ENCODE measurements at places on chromosomes 5 and 9. TPM values are rescaled to one million over a fixed set of nuclear protein-coding genes. Genes with fewer than 3 reads are reported as not detected.

GRCh38 chr9:79357616-79358015, 214.1 kb upstream of the TLE4 start:
- no peak overlapping the region for H3K4me3 ChIP-seq
- H3K27me3 ChIP-seq: peaks cover 30% of the 10 kb centered on the region
- DNase-seq: no peak

- H3K4me3 ChIP-seq: no peak overlapping the region
- no peak for DNase-seq
Measured at GRCh38 chr5:155529362-155529761, 515.8 kb downstream of the KIF4B start.

GRCh38 chr5:179368126-179368805, 23.0 kb upstream of the ADAMTS2 start:
- peaks cover 97% of the 10 kb centered on the region for H3K27me3 ChIP-seq
- no peak overlapping the region for H3K4me3 ChIP-seq
- H3K36me3 ChIP-seq: no peaks in the 10 kb centered on the region

DNA sequence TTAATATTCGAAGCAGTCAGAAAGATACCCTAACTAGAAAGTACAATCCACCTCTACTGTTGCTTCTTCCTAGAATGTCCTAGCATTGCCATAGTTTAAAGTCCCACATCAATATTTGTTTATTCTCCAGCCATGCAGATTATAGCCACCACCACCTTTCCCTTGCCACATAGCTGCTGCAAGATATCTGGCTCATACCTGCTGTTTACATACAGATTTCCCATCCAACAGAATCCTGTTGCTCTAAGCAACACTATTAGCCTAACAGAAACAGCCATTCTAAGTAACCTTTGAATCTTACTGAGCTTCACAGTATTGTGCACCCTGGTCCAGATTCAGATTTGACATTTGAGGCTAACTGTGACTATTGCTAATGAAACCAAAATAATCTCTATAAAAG, 45.6 kb downstream of the GNAQ start:
- H3K4me3 ChIP-seq: no peak overlapping the region
- no peak overlapping the region for H3K27ac ChIP-seq
- DNase-seq: no peak
- peaks cover 14% of the 10 kb centered on the region for H3K4me1 ChIP-seq
- H3K27me3 ChIP-seq: no peaks in the 10 kb centered on the region

- no peaks in the 10 kb centered on the region for H3K27me3 ChIP-seq
- H3K4me1 ChIP-seq: peaks cover 7% of the 10 kb centered on the region
- H3K36me3 ChIP-seq: no peaks in the 10 kb centered on the region
- H3K4me3 ChIP-seq: no peak overlapping the region
- no peak for DNase-seq
Measured at GRCh38 chr9:16345902-16346301, 524.6 kb downstream of the BNC2 start.

GRCh38 chr5:90557871-90558270, 726 bp upstream of the ADGRV1 start:
- DNase-seq: no peak
- H3K27me3 ChIP-seq: peaks cover 50% of the 10 kb centered on the region
- 0 out of 2 replicates have a peak, but pooled peaks cover 4% of the 10 kb centered on the region for H3K4me1 ChIP-seq
- H3K27ac ChIP-seq: no peak overlapping the region
- no peaks in the 10 kb centered on the region for H3K36me3 ChIP-seq
- H3K4me3 ChIP-seq: peak overlapping the region; percentile 54

DNA sequence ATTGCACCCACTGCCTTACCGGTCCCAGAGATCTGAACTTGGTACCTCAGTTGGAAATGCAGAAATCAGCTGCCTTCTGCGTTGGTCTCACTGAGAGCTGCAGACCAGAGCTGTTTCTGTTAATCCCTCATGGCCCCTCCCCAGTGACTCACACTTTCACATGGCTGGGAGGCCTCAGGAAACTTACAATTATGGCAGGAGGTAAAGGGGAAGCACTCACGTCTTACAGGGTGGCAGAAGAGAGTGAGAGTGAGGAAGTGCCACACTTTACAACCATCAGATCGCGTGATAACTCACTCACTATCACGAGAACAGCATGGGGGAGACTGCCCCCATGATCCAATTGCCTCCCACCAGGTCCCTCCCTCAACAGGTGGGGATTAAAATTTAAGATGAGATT, 648.5 kb downstream of the MTRR start:
- H3K36me3 ChIP-seq: no peaks in the 10 kb centered on the region
- DNase-seq: no peak
- H3K27ac ChIP-seq: no peak overlapping the region
- no peak overlapping the region for H3K4me3 ChIP-seq

- H3K4me1 ChIP-seq: no peaks in the 10 kb centered on the region
- H3K27me3 ChIP-seq: 0 out of 2 replicates have a peak, but pooled peaks cover 5% of the 10 kb centered on the region
- no peak for DNase-seq
- no peak overlapping the region for H3K27ac ChIP-seq
- H3K36me3 ChIP-seq: no peaks in the 10 kb centered on the region
- H3K4me3 ChIP-seq: no peak overlapping the region
Measured at GRCh38 chr9:79387101-79387835, 184.5 kb upstream of the TLE4 start.

DNA sequence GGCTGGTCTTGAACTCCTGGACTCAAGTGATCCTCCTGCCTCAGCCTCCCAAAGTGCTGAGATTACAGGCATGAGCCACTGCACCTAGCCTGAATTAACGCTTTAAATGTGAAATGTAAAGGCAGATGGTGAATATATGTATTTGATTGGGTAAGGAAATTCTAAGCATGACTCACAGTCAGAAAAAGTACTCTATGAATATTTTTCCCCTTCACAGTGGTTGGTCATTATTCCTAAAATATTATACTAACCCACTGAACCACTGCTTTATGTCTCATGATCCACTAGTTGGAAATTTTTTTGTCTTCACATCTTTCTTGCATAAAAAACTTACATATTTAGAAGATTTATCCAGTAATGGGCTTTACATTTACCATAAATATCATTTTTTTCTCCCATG, 14.5 kb upstream of the TENT4A start:
- no peak for DNase-seq
- no peak overlapping the region for H3K27ac ChIP-seq
- H3K27me3 ChIP-seq: no peaks in the 10 kb centered on the region
- peaks cover 9% of the 10 kb centered on the region for H3K4me1 ChIP-seq

DNA sequence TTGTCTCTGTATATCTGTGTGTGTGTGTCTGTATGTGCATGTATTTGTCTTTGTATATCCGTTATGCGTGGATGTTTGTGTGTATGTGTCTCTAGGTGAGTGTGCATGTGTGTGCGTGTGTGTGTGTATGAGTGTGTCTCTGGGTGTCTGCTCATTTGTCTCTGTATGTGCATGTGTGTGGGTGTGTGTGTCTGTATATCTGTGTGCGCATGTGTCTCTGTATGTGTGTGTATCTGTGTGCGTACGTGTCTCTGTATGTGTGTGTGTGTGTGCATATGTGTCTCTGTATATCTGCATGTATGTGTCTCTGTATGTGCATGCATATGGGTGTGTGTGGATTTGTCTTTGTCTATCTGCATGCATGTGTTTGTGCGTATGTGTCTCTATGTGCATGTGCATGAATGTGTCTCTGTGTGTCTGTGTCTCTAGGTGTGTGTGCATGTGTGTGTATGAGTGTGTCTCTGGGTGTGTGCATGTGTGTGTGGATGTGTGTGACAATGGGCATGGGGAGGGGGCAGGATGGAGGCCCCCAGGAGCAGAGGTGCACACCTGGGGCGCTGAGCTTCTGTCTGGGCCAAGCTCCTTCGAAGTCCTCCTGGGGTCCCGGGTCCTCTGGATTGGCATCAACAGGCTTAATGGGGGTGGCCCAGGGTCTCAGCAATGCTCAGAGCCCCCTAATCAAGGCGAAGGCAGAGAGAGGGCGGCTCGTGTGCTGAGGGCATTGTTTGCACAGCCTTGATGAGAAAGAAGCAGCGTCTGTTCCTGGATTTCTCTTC, 373.4 kb upstream of the IRX4 start:
- peaks cover 98% of the 10 kb centered on the region for H3K27me3 ChIP-seq
- H3K27ac ChIP-seq: no peak overlapping the region
- no peak for DNase-seq
- H3K36me3 ChIP-seq: no peaks in the 10 kb centered on the region
- no peak overlapping the region for H3K4me3 ChIP-seq
- H3K4me1 ChIP-seq: no peaks in the 10 kb centered on the region

DNA sequence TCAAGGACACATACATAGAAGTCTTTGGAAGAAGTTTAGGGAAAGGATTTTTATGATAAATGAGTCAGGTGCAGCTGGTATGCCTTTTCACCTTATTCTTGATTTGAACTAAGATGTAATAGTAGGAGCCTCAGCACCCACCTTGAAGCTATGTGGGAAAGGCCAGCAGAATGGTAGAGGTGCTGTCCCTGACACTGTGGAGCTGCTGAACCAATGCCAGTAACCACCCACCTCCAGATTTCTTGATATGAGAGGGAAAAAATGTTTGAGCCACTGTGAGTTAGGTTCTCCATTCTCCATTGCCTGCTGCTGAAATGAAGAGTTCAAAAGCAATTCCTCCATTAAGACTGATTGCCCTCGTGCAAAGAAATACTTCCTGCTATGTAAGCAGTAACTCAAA, 12.2 kb upstream of the HMGCR start:
- H3K27ac ChIP-seq: no peak overlapping the region
- no peaks in the 10 kb centered on the region for H3K27me3 ChIP-seq
- no peak overlapping the region for H3K4me3 ChIP-seq
- no peaks in the 10 kb centered on the region for H3K36me3 ChIP-seq
- no peak for DNase-seq

DNA sequence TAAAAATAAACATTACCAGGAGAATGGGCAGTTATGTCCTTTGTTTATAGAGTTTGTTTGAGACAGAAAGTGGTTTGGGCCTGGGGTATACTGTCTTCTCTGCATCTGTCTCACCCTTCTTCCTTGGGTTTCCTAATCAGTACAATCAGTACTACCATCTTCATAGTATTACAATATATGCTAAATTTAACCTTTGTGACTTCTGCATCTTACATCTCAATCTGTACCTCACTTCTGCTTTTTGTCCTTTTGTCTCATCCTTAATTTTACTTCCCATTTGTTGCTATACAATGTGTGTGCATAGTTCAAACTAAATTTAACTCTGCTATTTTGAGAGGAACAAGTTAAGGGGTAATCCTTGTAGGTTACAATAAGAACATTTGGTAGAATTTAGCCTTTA, 19.6 kb downstream of the FBXO38 start:
- H3K36me3 ChIP-seq: peaks cover 66% of the 10 kb centered on the region
- H3K27me3 ChIP-seq: no peaks in the 10 kb centered on the region
- H3K4me1 ChIP-seq: peaks cover 15% of the 10 kb centered on the region
- H3K27ac ChIP-seq: no peak overlapping the region

DNA sequence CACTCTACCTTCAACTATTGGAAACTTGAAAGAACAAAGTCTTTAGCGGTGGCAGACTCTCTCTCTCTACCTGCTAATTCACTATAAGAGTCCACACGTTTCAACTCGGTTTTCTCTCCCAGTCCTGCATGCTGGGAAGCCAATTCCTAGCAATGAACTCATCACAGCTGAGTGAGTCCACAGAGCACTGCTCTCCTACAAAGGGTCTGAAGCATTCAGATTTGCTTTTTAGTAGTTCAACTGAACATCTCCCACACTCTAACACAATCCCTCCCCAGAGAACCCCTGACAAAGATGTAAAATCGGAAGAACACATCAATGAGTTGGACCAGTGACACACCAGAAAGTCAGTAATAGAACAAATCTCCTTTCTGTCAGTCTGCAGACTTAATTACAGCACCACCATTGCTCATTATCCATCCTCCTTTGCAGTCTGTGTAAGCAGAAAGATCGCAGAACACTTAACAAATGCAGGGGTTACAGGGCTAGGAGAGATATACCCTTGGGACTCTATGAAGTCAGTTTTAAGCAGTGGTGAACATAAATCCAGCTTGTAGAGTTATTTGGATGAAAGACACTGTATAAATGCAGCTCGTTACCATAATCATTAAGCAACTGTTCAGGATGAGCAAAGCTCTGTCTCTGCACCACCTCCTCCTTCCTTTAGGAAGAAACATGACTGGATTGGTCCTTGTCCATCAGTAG, 353.4 kb upstream of the GRIA1 start:
- H3K27me3 ChIP-seq: no peaks in the 10 kb centered on the region
- H3K27ac ChIP-seq: no peak overlapping the region
- no peak overlapping the region for H3K4me3 ChIP-seq
- no peaks in the 10 kb centered on the region for H3K4me1 ChIP-seq
- no peaks in the 10 kb centered on the region for H3K36me3 ChIP-seq

DNA sequence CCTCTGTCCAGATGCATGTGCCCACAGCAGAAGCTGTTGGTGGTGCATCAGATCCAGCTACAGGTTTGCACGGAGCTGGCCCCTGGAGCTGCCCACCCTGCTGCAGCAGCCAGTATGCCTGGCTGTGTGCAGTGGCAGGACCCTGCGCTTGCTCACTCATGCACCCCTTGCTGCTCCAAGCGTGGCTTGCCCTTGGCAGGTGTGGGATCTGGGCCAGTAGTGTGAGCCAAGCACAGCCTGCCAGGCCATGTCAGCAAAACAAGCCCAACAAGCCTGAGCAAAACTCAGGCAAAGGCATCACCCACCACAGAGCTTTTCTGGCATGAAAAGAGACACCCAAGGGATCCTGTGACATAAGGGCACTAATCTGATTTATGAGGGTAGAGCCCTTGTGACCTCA, 18.3 kb upstream of the ECPAS start:
- DNase-seq: no peak
- no peaks in the 10 kb centered on the region for H3K36me3 ChIP-seq
- no peaks in the 10 kb centered on the region for H3K4me1 ChIP-seq
- no peak overlapping the region for H3K4me3 ChIP-seq
- no peaks in the 10 kb centered on the region for H3K27me3 ChIP-seq
- H3K27ac ChIP-seq: no peak overlapping the region

GRCh38 chr5:69268899-69269298, 34.2 kb downstream of the CDK7 start:
- no peaks in the 10 kb centered on the region for H3K27me3 ChIP-seq
- no peak overlapping the region for H3K4me3 ChIP-seq
- H3K4me1 ChIP-seq: no peaks in the 10 kb centered on the region
- H3K36me3 ChIP-seq: peaks cover 23% of the 10 kb centered on the region
- no peak overlapping the region for H3K27ac ChIP-seq

GRCh38 chr5:66945389-66946349, 250.9 kb downstream of the CD180 start:
- H3K27me3 ChIP-seq: no peaks in the 10 kb centered on the region
- no peaks in the 10 kb centered on the region for H3K4me1 ChIP-seq
- H3K27ac ChIP-seq: no peak overlapping the region
- H3K36me3 ChIP-seq: no peaks in the 10 kb centered on the region
- DNase-seq: no peak

DNA sequence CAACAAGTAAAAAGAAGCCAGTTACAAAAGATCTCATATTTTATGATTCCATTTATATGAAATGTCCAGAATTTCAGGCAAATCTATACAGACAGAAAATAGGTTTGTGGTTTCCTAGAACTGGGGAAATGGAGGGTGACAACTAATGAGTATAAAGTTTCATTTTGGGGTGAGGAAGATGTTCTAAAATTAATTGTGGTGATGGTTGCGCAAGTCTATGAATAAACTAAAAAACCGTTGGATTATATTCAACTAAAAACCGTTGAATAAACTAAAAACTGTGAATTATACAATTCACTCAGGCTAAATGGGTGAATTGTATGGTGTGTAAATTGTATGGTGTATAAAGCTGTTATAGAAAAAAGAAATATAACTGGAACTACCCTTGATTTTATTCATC, 47.6 kb downstream of the ADAMTS6 start:
- no peak for DNase-seq
- no peak overlapping the region for H3K27ac ChIP-seq
- no peaks in the 10 kb centered on the region for H3K27me3 ChIP-seq
- no peaks in the 10 kb centered on the region for H3K36me3 ChIP-seq
- H3K4me3 ChIP-seq: no peak overlapping the region
- no peaks in the 10 kb centered on the region for H3K4me1 ChIP-seq

SNCAIP gene
- total RNA-seq: not detected

RCL1 gene
- 9.5 TPM for total RNA-seq

FKTN gene
- total RNA-seq: 32.3 TPM

GMCL2 gene
- total RNA-seq: not detected

SCGB3A2 gene
- not detected for total RNA-seq
